ENCODE measurements at places on chromosomes 1 and 21. TPM values are rescaled to one million over a fixed set of nuclear protein-coding genes. Genes with fewer than 3 reads are reported as not detected.

The ZC3H12A gene
- total RNA-seq = 0.93 TPM

The EFNA1 gene
- 15.3 TPM for total RNA-seq

DNA sequence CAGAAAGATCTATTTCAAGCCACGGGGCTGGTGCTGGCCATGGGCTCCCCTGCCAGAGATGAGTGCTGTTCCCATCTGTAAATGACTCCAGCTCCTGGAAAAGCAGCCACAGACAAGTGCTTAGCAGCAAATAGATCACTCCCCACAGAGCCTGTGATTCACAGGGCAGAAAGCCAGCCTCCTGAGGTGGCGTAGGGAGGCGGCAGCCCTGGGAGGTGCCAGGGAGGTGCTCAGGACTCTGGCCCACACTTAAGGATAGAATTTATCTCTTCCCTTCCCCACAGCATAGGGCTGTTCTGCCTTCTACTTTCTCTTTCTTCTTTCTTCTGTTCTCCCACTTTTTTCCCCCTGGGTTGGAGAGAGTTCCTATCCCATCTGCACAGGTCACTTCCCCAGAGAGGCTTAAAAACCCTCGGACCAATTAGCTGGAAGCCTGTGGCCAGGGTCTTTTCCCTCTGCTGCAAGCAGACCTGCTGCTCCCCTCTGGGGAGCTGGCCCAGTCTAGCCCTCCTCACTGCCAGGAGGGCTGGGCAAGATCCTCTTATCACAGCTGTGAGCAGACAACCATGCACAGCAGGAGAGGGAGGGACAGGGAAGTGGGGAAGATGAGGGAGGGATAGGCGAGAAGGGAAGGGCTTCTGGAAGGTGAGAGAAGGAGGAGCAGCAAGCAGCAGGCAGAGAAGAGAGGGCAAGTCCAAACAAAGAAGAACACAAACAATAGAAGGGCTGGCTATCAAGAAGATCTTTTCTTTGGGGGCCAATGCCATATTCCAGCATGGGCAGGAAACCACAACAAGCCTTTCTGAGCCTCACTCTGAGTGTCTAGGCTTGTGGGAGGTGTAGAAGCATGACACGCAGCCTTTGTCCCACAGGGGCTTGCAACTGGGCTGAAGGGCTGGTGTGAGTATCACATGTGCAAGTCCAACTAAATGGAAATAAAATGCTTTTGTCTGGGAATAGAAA is 41.0 kb downstream of the KCND3 start:
- peak; percentile 21 for DNase-seq

- peak; percentile 21 for DNase-seq
These were observed 82.8 kb downstream of the TRIM33 start for GRCh38 chr1:114428083-114428754.

GRCh38 chr1:118773656-118774055 is 214.5 kb downstream of the TBX15 start:
- DNase-seq = no peak

All from muscle of leg (tissue), 16 donors.